Activated CD4-positive, CD25-positive, alpha-beta regulatory T cell treated with anti-CD3 and anti-CD28 coated beads, Interleukin-2, amount 50 U/mL, for 72 hours (primary cell): ENCODE measurements at places on chromosomes 6 and 20.

- DNase-seq = no peak
These were observed 53.5 kb downstream of the EBF4 start for GRCh38 chr20:2745936-2746635.

DNA sequence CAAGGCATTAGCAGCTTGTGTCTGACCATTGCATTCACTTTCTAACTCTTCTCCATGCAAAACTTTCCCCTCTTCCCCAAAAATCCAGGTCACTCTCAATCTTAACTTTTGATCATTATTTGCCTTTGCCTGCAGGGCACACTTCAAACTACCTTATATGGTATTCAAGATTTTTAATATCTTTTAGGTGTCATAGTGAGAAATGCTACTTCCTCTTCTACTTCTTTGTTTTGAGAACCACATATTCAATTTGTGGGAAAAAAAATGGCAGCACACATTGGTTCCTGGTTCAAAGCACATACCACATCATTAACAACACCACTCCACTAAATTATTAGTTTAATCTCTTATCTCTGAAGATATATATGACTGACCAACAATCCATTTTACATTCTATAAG is 1267.0 kb upstream of the CITED2 start:
- no peak for DNase-seq

- DNase-seq = peak; percentile 58
These were observed 19.0 kb downstream of the PACSIN1 start for GRCh38 chr6:34484899-34485298.

GRCh38 chr6:136532030-136532429 is 18.2 kb downstream of the MAP7 start:
- DNase-seq = no peak

DNA sequence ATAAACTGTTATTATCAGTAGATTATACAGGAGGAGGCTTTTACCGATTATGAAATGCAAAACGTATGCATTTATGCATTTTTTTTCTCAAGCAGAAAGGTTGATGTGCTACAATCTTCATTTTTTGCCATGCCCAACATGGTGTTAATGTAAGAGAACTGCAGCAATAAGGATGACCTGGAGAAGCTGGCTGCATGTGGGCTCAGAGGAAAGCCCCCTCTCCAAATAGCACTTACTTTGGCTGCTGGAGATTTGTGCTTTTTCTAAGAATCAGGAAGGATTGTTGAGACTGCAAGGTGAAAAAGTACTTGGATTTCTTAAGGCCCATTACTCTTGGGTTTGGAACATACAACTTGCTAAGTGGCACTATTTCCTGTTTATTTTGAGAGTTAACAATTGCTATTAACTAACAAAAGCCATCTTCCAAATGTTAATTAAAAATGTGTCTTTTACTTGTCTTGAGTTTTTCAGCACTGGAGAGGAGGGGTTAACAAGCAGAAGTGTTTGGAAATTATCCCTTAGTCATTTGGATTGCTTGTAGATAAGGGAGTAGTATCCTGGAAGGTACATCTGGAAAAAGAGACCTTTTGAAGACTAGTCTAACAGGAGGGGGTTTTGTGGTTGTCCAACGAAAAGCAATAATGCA is 5.6 kb downstream of the SOX4 start:
- DNase-seq = no peak

DNA sequence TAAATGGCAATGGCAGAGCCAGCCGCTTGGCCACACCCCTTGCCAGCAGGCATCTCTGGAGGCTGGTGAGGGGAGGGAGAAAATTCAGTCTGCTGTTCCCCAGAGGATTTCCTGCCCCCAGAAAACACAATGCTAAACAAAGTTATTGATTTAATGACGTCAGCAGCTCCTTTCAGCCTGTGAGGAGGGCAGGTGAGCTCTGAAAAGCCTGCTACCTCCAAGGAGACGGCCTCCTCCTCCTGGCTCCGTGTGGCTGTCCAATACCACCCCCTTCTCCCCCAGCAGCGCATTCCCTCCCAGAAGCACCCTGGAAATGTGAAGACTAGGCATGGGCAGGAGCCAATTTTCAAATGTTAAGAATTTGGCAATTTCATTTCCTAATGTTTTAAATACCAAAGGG is 393.1 kb downstream of the ZFAND3 start:
- DNase-seq = no peak

- DNase-seq = no peak
These were observed 94.8 kb downstream of the BTBD3 start for GRCh38 chr20:12012241-12013222.

DNA sequence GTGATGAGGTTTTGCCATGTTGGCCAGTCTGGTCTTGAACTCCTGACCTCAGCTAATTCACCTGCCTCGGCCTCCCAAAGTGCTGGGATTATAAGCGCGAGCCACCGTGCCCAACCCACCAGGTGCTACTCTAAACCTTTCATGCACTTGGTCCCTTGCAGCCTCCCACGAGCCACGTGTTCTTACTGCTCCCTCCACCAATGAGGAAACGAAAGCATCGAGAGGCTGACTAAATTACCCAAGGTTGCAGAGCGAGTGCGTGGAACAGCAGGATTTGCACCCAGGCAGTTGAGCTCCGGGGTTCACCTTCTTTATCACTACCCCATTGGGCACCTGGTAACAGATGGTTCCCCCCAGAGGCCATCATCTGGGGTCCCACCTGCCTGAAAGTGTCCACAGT is 208.3 kb downstream of the LY86 start:
- DNase-seq = no peak

- DNase-seq = no peak
These were observed 50.1 kb downstream of the TRERF1 start for GRCh38 chr6:42401613-42401951.

DNA sequence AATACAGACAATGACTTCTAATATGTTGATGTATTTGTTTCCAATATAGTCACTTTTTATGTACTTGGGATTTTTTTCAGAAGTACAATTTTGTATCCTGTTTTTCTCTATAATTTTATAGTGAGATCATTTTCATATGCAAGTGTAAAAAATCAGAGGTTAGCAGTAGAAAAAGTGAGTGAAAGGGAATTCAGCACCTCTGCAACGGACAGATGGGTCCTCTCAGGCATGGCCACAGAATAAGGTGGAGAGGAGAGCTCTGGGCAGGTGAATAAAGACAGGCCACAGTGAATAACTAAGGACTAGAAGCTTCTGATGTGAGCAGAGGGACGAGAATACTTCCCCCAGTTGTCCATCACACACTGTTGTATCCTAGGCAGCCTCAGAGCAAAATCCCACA is 210.1 kb upstream of the CNR1 start:
- DNase-seq = no peak

DNA sequence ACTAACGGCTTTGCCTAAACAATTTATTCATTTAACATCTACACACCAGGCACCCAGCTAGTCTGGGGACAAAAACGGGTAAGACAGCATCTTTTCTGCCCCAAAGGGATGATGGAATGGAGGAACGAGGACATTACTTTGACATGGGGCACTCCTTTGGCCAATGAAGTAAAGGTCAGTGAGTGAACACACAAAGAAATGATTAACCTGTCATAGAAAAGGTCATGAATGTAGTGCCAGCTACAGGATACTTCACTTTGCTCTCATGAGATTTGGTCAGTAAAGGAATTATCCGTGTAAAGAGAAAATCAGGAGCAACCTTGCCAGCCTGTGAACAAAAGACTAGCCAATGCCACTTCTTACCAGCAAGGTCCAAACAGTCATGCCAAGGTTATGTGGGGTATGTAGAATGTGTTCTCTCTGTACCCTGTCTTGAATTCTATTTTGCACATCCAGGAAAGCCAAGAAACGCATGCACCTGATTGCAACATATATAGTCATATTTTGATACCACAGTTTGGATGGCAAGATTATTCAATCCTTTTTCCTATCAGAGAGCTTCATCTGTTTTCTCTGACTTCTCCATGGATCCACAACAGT is 145.3 kb downstream of the GMPR start:
- DNase-seq = no peak

GRCh38 chr6:14946753-14947152 is 299.1 kb upstream of the JARID2 start:
- DNase-seq = no peak

DNA sequence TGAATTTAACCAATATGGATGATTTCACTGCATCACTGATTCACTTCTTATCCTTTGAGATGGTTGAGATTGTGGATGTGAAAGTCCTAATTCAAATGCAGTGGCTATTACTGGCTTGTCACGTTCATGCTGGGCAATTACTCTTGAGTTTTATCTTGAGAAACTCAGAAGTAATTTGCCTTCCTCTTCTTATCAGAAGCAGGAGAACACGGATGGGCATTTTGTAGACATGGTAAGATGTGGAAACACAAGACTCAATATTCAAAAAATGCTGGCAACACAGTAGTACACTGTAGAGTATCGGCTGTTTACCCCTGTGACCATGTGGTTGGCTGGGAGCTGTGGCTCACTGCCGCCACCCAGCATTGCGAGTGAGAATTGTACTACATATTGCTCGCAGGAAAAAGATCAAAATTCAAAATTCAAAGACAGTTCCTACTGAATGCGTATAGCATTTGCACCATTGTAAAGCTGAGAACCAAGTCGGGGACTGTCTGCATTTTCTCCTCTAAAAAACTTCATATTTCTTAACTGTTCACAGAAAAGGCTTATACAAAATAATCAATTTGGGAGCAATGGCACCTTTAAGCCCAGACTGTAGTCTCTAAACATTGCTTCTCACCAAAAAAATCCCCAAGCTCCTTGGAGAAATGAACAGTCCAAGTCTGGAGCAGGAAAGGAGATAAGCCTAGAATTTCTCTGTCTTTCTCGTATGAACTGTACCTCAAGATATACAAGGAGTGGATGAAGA is 61.9 kb upstream of the ELOVL5 start:
- DNase-seq = peak; percentile 33

GRCh38 chr6:155646443-155646842 is 190.8 kb upstream of the NOX3 start:
- no peak for DNase-seq

- DNase-seq = no peak
These were observed 48.4 kb downstream of the EZR start for GRCh38 chr6:158770533-158771330.

- no peak for DNase-seq
These were observed 24.4 kb downstream of the PLCB1 start for GRCh38 chr20:8156235-8157079.

- no peak for DNase-seq
These were observed 182.5 kb downstream of the ATXN1 start for GRCh38 chr6:16578695-16579285.

- no peak for DNase-seq
These were observed 813.0 kb downstream of the DHX35 start for GRCh38 chr20:39775110-39775509.

DNA sequence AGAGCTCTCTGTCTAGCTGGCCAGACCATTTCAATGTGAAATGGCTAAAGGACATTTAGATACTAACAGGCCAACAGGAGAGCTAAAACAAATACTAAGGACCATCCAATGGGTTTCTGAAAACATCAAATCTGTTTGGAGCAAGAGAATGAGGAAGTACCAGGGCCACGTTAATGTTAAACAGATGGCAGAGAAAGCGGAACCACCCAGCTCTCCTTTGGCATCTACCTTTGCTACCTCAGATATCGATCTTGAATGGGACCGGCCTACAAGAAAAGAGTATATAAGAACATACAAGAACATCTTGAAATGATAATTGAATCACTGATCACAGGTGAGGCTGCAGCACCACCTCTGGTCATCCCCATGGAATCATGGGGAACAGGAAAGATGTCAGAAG is 31.8 kb downstream of the KCNK5 start:
- DNase-seq = no peak

DNA sequence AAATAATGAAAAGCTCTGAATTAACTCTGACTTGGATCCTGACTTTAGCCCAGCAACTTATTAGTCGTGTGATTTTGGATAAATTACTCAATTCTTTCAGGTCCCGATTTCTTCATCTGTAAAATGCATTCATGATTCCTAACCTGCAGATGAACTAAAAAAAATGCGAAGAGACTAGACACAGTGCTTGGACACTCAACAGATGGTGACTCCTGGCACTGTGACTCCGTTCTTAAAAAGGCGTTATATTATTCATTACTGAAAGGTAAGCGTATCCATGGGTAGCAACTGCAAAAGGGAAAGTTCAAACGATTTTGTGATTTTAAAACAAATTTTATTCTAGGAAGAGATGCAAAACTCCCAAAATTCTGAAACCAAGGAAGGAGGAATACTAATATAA is 226.3 kb downstream of the KIF16B start:
- no peak for DNase-seq

- DNase-seq = no peak
These were observed 428.2 kb downstream of the LMBRD1 start for GRCh38 chr6:69368613-69369012.

DNA sequence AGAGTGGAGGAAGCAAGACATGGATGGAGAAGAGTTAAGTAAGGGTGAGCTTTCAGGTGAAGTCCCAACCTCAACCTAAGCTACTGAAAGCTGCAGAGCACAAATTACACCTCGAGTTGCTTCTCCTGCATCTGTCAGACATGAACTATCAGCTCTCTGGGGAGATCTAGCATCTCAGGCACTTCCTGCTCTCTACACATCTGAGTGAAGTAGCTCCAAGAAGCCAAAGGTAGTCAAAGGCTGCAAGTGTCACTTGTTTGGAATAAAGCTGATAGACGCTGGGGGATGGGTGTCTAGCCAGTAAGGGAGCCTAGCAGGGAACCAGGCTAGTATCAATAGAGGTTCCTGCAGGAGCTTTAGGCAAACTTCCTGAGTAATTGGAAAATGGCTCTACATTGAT is 228.0 kb downstream of the PLCB1 start:
- DNase-seq = no peak

DNA sequence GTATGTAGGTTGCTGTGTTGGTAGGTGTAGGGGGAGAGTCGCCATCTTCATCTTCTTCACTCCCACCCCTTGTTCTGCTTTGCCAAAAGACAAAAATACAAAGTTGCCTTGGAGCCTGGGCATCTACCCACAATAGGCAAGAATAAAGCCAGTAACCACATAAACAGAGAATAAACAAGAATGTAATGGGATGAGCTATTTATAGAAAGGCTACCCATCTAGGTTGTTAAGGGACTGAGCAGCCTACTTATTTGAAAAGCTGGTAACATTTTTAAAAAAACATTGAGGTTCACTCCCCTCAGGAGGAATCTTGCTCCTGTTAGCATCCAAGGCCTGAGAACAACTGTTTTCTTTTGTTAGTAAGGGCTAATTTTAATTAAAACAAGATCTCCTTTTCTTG is 301.4 kb upstream of the STXBP5 start:
- no peak for DNase-seq

DNA sequence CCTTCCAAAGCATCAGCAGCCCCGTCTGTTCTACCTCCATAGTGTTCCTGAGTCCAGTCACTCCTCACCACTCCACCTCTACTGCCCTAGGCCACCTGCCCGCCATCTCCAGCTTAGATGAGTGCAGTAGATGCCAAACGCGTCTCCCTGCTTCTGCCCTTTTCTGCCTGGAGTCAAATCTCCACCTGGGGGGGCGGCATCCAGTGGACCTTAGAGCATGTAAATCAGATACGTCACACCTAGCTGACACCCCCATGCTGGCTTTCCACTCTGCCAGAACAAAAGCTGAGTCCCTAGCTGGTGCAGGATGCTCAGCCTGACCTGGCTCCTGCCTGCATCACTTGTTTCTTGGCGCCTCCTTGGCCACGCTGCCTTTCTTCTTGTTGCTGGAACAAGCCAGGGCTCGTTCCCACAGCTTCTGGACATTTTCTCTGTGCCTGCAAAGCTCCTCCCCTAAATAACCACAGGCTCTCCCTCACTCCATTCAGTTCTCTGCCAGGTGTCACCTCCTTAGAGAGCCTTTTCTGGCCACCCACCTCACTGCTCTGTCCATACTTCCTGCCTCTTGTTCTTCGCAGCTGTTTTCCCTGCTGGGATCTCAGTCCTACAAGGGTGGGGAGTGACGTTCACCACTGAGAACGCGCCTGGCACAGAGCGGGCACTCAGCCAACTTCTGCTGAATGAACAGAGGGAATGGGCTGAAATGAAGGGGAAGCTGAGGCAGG is 5.8 kb downstream of the DDR1 start:
- peak; percentile 5 for DNase-seq
